Stimulated activated memory B cell treated with anti-CD40 and anti-IgM and Interleukin-4, amounts not matched to agents 10 μg/mL and 1 μg/mL and 100 μg/mL, for 72 hours (primary cell): ENCODE measurements at places on chromosomes 2 and 18.

- no peak for ATAC-seq
- H3K27me3 ChIP-seq, result no peaks in the 10 kb centered on the region
- no peaks in the 10 kb centered on the region for H3K36me3 ChIP-seq
- H3K4me3 ChIP-seq, result no peak overlapping the region
Observed at GRCh38 chr2:7612969-7613368, 695.8 kb downstream of the RNF144A start.

DNA sequence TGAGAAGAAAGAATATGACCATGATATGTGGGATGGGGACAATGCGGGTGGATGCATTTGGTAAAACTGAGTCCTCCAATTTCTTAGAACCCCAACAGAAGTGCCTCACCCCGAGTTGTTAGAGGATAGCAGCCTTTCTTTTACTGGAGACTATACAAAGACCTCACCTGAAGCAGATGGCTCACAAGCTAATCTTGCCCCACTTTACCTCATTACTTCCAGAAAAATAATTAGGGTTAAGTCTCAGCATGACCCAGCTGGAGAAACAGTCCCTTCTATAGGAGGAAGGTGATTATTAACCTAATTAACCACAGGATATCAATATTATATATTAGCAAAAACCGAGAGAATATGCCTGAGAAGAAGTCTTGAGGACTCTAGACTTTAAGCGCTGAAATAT lies 128.4 kb downstream of the PDE1A start:
- no peak for ATAC-seq
- no peaks in the 10 kb centered on the region for H3K27me3 ChIP-seq
- no peak overlapping the region for H3K4me3 ChIP-seq
- H3K27ac ChIP-seq, result no peak overlapping the region

DNA sequence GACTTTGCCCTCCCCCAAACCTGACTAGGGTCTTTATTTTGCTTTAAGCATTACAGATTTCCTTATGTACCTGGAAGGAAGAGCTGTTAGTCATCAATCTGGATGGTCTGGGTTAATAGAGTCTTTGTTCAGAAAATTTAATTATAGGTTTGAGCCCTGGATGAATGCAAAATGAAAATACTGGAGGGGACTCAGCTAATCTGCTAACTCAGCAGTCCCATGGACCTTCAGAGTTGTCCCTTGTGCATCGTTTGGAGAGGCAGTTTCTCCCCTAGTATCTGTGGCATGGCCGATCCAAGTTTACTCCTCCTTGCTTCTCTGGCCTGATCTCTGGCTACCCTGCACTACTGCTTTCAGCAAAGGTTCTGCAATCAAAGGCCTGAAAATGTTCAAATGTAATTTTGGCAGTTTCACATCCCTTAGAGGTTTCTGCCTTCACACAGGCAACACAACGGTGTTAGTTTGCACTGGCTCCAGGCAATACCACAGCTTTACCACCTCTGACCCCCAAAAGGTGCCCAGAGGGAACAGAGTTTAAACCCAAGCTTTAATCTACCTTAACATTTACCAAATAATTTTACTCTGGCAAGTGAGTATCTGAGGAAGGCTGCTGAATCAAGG lies 134.3 kb downstream of the THADA start:
- peaks cover 43% of the 10 kb centered on the region for H3K36me3 ChIP-seq
- H3K4me3 ChIP-seq, result no peak overlapping the region
- peak overlapping the region; percentile 28 for H3K27ac ChIP-seq
- peak; percentile 88 for ATAC-seq
- no peaks in the 10 kb centered on the region for H3K27me3 ChIP-seq

- ATAC-seq, result peak; percentile 91
- H3K36me3 ChIP-seq, result peaks cover 11% of the 10 kb centered on the region
- peak overlapping the region; percentile 54 for H3K4me3 ChIP-seq
- peaks cover 22% of the 10 kb centered on the region for H3K4me1 ChIP-seq
Observed at GRCh38 chr2:38409156-38410102, 32.4 kb upstream of the ATL2 start.

- ATAC-seq, result no peak
- H3K27ac ChIP-seq, result no peak overlapping the region
- no peaks in the 10 kb centered on the region for H3K27me3 ChIP-seq
- peaks cover 3% of the 10 kb centered on the region for H3K36me3 ChIP-seq
- H3K4me1 ChIP-seq, result peaks cover 7% of the 10 kb centered on the region
- H3K4me3 ChIP-seq, result no peak overlapping the region
Observed at GRCh38 chr2:44429034-44429433, 67.3 kb downstream of the CAMKMT start.

DNA sequence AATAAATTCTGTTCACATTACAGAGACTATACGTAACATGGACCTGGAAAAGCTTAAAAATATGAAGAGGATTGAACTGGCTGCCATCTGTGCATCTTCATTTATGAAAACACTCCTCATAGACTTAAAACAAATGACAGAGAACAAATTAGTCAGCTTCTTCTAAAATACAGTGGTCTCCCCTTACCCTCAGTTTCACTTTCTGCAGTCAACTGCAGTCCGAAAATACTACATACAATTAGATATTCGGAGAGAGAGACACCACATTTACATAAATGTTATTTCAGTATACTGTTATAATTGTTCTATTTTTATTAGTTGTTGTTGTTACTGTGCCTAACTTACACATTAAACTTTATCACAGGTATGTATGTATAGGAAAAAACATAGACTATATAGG lies 6.5 kb downstream of the RNF103 start:
- H3K36me3 ChIP-seq, result peaks cover 36% of the 10 kb centered on the region
- ATAC-seq, result no peak
- H3K27ac ChIP-seq, result no peak overlapping the region

DNA sequence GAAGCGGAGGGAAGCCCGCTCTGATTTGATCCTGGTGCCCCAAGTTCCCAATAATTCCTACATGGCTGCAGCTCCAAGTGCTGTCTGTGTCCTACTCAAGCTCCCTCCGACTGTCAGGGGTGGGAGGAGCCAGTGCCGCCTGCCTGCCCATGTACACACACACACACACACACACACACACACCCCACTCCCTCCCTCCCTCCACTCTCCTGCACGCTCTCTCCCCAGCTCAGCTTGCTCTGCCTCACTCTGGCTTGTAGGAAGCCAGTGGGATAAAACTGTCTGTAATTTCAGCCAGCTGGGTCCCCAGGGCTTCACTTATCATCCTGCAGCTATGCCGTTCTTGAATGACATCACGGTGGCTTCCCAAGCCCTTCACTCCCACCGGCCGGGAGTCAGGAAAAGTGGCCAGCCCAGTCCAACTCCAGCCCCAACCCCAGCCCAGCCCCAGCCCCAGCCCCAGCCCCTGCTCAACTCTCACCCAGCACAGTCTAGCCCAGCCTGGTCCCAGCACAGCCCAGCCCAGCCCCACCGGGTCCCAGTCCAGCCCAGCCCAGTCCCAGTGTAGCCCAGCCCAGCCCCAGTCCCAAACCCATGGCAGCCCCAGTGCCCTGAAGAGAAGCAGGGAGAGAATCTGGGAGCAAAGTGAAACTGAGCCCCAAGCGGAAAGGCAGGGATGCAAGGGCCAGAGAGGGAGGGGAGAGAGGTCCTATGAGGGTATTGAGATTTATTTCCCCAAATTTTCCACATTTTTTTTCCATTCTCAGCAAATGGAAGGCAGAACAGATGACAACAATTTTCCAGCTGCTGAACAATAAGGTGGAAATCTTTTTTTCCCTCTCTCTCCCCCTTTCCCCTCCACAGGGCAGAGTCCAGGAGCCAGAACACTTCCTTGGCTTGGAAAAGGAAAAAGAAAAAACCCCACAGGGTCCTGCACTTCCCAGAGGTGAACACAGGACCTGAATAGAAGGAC lies 144.0 kb downstream of the TNS1 start:
- no peak overlapping the region for H3K4me3 ChIP-seq
- no peak overlapping the region for H3K27ac ChIP-seq
- ATAC-seq, result peak; percentile 37
- H3K36me3 ChIP-seq, result no peaks in the 10 kb centered on the region

- ATAC-seq, result no peak
- peaks cover 13% of the 10 kb centered on the region for H3K27me3 ChIP-seq
- no peaks in the 10 kb centered on the region for H3K36me3 ChIP-seq
Observed at GRCh38 chr2:121034551-121034950, 250.5 kb downstream of the TFCP2L1 start.

DNA sequence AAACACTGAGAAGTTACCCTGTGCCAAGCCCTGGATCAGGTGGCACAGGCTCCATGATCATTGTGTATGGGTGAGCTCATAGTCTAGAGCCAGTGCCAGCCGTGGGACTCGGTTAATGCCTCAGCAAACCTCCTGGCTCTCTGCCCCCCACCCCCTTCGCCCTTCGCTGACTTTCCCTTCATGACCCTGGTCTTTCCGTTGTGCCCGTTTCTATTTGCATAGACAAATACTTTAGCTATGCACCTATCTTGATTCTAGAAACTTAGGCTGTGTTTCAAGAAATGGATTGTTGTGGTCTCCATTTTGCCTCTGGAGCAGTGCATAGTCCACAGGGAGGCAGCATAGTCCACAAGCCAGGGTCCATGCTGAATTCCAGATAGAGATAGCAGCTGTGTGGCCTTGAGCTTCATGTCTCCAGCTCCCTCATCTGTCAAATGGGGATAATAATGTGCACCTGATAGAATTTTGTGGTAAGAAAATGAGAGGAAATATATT lies 44.8 kb upstream of the KDM3A start:
- no peak overlapping the region for H3K27ac ChIP-seq
- peaks cover 52% of the 10 kb centered on the region for H3K27me3 ChIP-seq
- H3K4me3 ChIP-seq, result no peak overlapping the region
- ATAC-seq, result no peak

DNA sequence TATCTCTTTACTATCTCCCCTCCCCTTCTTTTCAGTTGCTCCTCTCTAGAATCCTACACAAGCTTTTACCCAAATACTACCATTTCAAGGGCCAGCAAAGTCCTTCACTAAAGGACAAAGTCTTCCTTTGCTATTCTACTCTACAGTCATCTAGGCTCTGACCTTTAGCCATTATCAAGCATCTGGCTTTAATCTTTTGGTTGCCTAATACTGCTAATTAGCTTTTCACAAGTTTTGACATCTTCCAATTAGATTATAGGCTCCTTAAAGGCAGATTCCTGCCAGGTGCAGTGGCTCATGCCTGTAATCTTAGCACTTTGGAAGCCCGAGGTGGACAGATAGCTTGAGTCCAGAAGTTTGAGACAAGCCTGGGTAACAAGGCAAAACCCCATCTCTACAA lies 194.4 kb downstream of the SH3BP4 start:
- no peak overlapping the region for H3K4me3 ChIP-seq
- ATAC-seq, result no peak
- no peak overlapping the region for H3K27ac ChIP-seq
- H3K4me1 ChIP-seq, result no peaks in the 10 kb centered on the region
- H3K36me3 ChIP-seq, result no peaks in the 10 kb centered on the region

- no peak overlapping the region for H3K27ac ChIP-seq
- no peak for ATAC-seq
Observed at GRCh38 chr2:22673529-22673928, 711.5 kb upstream of the KLHL29 start.

DNA sequence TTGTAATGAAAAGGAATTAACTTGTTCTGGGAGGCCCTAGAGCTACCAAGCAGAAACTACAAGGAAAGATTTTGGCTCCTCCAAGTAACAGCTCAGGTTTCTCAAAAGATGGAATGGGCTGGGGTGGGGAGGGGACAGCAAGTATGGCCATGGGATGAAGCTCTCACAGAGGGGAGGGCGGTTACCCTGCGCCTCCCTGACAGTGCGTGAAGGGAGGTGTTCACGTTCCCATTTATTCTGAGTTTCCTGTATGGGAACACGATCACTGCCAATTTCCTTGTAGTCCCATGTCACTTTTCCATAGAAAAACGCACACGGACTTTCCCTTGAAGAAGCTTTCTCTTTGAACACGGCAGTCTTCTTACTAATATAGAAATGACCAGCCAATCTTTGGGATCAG lies 17.0 kb downstream of the CDC42EP3 start:
- H3K4me3 ChIP-seq, result peak overlapping the region; percentile 75
- no peak for ATAC-seq
- H3K27me3 ChIP-seq, result no peaks in the 10 kb centered on the region
- peak overlapping the region; percentile 97 for H3K27ac ChIP-seq
- H3K4me1 ChIP-seq, result peaks cover 99% of the 10 kb centered on the region

DNA sequence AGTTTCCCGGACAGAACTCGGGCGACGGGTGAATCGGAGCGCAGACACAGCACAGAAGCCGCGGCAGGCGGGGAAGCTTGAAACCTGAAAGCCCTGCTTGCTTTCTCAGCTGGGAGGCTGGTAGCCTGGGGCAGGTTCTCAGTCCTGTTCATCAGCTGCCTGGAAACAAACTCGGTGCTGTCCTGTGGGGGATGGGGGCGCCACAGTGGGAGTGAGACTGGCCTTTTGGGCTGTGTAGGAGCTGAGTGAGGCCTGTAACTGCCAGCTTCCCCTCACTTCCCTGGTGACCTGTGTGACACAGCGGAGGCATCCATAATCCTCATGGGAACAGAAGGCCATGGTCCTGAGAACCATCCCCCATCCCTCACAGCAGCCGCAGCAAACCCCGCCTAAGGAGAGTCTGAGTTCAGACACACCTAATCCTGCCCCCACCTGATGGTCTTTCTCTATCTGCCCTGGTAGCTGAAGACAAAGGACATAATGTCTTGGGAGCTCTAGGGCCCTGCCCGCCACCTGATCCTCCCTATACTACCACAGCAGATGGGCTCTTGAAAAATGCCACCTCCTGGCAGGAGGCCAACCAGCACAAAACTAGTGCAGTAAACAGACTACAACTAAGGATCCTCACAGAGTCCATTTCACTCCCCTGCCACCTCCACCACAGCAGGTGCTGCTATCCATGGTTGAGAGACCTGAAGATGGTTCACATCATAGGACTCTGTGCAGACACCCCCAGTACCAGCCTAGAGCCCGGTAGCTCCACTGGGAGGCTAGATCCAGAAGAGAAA lies 52.7 kb upstream of the LDLRAD4 start:
- no peak overlapping the region for H3K4me3 ChIP-seq
- H3K27ac ChIP-seq, result no peak overlapping the region
- peaks cover 48% of the 10 kb centered on the region for H3K27me3 ChIP-seq
- H3K36me3 ChIP-seq, result no peaks in the 10 kb centered on the region

GRCh38 chr2:198065322-198065721 lies 260.9 kb downstream of the PLCL1 start:
- H3K4me1 ChIP-seq, result no peaks in the 10 kb centered on the region
- ATAC-seq, result no peak
- no peak overlapping the region for H3K27ac ChIP-seq
- H3K4me3 ChIP-seq, result no peak overlapping the region

GRCh38 chr2:225074919-225075681 lies 32.8 kb upstream of the DOCK10 start:
- no peak overlapping the region for H3K27ac ChIP-seq
- H3K4me1 ChIP-seq, result no peaks in the 10 kb centered on the region
- H3K4me3 ChIP-seq, result no peak overlapping the region
- ATAC-seq, result no peak
- no peaks in the 10 kb centered on the region for H3K36me3 ChIP-seq

- ATAC-seq, result peak; percentile 73
- H3K36me3 ChIP-seq, result no peaks in the 10 kb centered on the region
- no peaks in the 10 kb centered on the region for H3K4me1 ChIP-seq
- H3K27ac ChIP-seq, result no peak overlapping the region
- H3K27me3 ChIP-seq, result no peaks in the 10 kb centered on the region
Observed at GRCh38 chr2:190382851-190383250, 25.3 kb upstream of the MFSD6 start.

- no peak overlapping the region for H3K4me3 ChIP-seq
- H3K4me1 ChIP-seq, result peaks cover 63% of the 10 kb centered on the region
- H3K27me3 ChIP-seq, result no peaks in the 10 kb centered on the region
- H3K27ac ChIP-seq, result peak overlapping the region; percentile 59
Observed at GRCh38 chr18:45008694-45009413, 328.2 kb downstream of the SETBP1 start.
